ENCODE measurements at places on chromosomes 7 and 10.

DNA sequence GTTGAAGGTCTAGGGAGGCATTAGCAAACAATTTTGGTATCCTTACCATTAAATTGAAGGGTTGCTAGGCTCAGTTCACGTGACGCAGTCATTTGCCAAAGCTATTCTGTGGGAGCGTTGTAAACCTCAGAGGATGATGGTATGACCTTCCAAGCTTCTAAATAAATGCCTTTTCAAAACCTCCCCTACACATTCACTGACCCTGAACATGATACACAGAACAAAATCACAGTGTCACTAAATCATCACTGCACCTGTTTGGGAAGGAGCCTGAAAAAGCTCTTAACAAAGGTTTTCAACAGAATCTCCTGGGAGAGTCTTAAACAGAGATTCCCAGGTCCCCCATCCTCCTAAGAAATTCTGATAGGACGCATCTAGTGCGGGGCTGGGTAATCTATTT is 13.2 kb upstream of the CCDC172 start:
- no peak for DNase-seq

- DNase-seq = peak; percentile 12
These were observed 134.7 kb downstream of the ARL5B start for GRCh38 chr10:18793951-18794350.

GRCh38 chr7:1329966-1330800 is 97.5 kb downstream of the UNCX start:
- DNase-seq = no peak

DNA sequence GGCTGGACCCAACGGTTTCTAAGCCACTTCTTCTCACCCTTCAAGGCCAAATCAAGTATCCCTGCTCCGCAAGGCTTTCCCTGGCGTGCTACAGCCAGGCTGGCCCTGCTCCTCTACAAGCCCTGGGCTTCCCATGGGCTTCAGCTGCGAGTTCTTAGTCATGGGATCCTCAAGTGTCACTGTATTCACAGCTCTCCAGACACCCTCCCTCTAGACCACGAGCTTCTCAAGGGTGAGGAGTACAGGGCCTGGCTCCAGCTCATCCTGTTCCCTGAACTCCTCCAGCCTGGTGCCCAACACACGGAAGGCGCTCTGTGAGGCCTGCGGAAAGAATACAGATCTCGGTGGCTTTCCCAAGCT is 38.8 kb downstream of the FAM53B start:
- DNase-seq = no peak

- no peak for DNase-seq
These were observed 1110.6 kb downstream of the TYW1 start for GRCh38 chr7:68107261-68107660.

DNA sequence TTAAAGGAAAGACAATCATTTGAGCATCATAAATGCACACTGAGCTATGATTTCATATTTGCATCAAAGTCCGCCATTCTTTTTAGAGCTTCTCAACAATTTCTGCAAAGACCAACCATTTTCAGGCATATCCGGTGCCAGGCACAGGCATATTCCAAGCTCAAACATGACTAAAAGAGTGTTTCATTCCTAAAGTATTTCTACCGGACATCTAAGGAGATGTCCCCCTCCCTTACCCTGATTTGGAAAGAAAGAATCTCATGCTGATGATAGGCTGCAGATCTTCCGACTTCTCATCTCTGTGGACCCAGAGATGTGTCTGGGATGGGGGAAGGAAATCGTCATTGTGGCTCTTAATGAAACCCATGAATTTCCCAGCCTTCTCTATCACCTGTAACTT is 600.5 kb upstream of the MGMT start:
- no peak for DNase-seq

GRCh38 chr10:1454951-1455350 is 282.4 kb downstream of the ADARB2 start:
- no peak for DNase-seq
